Right lobe of liver (tissue), 6 donors: ENCODE measurements at places on chromosomes 2 and 18. TPM values are rescaled to one million over a fixed set of nuclear protein-coding genes. Genes with fewer than 3 reads are reported as not detected.

DNA sequence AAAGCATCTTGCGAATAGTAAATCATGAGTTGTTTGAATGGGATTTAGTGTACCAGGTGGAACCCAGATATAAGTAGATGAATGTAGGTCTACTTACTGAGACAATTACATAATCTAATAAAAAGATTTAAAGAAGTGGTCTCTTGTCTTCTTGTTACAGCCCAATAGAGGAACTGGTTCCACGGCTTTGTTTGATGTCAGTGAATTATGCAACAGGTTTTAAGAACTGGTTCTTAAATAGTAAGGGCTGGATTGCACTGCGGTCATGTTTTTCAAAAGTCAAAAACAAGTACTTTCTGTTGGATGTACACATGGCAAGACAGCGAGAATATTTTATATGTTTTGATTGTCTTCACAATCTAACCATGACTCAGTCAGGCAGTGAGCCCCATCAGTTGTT, 15.4 kb upstream of the SLC9A2 start:
- no peak for DNase-seq

DNA sequence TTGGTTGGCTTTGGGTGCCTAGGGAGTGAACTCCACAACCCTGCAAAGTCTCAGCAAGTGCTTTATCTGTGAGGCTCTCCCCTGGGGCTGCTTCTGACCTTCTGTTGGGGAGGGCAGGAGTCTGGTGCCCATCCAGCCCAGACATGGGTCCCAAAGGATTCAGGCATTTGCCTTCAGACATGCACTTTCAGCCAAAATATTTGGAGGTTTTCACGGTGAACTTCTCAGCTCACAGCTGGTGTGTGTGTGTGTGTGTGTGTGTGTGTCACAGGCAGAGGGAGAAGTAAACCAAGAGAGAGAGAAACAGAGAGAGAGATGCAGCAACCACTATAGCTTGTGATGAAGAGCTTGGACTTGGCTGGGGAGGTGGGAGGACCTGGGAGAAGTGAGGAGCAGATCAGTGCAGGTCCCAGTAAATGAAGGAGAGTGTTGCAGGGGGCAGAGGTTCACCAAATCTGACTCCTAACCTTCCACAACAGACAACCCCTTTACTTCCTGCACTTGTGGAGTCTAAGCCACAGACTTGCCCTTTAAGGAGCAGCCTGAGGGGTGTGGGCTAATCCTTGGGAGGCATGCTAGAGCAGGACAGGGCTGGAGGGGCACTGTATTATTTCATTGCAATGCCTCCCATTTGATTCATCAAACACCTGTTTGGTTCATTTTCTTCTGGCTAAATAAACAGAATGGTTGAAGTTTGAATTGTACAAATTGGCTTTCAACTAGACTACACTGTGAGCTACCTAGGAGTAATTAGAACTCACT, 14.1 kb downstream of the SLC9A4 start:
- DNase-seq = no peak

DNA sequence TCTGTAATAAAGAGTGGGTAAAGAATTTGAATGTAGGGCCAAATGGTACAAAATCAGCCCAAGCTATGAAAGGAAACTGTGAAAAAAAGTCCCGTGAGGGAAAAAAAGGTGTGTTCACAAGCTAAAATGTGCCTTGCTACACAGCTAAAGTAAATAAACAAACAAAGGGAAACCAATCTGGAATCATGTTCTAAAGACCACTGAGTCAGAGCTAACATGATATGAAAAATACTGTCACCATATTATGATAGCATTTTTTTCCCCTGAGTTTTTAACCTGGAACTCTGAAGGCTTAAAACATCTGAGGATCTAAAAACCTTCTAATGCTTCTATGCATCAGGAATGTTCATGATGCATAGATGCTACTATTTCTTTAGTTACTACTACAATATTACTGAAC, 58.8 kb downstream of the SCN1A start:
- no peak for DNase-seq

The TFCP2L1 gene
- total RNA-seq = 0.37 TPM

GRCh38 chr2:15729709-15730544, 138.3 kb downstream of the DDX1 start:
- no peak for DNase-seq

- DNase-seq = no peak
Measured at GRCh38 chr2:46716927-46717326, 198.7 kb downstream of the MCFD2 start.

- DNase-seq = no peak
Measured at GRCh38 chr2:36163520-36164254, 191.9 kb upstream of the CRIM1 start.

The CCDC102B gene
- total RNA-seq = 0.98 TPM

DNA sequence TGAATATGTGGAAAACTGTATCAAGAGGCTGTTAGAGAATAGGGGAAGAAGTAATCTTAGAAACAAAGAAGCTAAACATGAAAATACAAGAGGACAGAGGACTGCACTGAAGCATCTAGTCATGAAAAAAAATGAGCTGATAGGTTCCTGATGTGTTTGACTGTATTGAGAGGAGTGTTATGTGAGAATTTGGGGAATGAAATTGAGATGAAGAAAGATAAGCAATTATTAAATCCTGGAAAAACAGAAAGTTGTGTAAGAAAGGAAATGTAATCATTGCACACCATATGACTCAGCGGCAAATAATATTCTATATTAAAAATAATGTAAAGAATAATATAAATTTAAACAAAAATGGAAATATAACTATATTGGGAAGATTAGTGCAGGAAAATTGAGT, 71.2 kb downstream of the SEMA4F start:
- DNase-seq = no peak

- DNase-seq = no peak
Measured at GRCh38 chr2:240512109-240512485, 45.7 kb downstream of the ANKMY1 start.

GRCh38 chr2:201144101-201145051, 28.4 kb downstream of the CFLAR start:
- no peak for DNase-seq

GRCh38 chr2:234463626-234464290, 33.1 kb downstream of the ARL4C start:
- no peak for DNase-seq
